Right lobe of liver (tissue), 6 donors: ENCODE measurements at places on chromosomes 13 and 19.

DNA sequence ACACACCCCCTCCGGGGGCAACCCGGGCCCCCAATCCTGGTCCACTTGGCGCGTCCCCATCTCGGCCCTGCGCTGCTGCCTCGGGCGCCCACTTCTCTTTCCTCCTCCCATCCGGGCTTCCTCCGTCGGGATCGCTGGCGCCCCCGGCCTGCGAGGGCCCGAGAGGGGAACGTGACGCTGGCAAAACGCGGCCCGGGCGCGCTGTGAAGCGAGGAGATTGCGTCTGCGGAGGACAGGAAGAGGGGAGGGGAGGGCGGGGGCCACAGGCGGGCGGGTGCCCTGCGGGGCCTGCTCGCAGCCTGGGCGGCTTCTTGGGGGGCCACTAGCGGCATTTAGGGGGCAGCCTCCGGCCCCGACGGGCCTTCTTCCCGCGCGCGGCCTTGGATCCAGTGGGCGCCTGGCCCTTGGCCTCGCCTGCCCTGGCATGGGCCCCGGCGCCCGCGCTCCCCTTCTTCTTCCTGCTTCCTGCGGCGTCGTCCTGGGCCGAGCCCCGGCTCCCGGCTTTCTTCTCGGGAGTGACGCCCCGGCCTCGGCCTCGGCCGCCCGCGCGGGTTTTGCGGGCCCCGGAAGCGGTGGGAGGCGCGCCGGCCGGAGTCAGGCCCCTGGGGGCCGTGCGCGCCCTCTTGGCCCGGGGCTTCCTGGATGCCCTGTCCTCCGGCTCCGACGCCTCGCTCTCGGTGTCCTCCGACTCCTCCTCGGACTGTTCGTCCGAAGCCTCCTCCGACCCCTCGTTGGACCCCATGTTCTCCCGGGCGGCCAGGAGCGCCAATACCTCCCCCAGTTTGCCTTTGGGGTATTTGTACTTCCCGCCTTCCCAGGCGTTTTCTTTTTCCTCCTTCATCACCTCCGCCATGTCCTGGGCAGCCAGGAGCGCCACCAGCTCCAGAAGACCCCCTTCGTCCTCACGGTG lies 2.2 kb downstream of the PNMA8B start:
- peak overlapping the region; percentile 26 for H3K4me3 ChIP-seq
- peak overlapping the region; percentile 13 for H3K27ac ChIP-seq
- H3K27me3 ChIP-seq = peaks cover 11% of the 10 kb centered on the region
- DNase-seq = peak; percentile 50
- H3K36me3 ChIP-seq = no peaks in the 10 kb centered on the region

DNA sequence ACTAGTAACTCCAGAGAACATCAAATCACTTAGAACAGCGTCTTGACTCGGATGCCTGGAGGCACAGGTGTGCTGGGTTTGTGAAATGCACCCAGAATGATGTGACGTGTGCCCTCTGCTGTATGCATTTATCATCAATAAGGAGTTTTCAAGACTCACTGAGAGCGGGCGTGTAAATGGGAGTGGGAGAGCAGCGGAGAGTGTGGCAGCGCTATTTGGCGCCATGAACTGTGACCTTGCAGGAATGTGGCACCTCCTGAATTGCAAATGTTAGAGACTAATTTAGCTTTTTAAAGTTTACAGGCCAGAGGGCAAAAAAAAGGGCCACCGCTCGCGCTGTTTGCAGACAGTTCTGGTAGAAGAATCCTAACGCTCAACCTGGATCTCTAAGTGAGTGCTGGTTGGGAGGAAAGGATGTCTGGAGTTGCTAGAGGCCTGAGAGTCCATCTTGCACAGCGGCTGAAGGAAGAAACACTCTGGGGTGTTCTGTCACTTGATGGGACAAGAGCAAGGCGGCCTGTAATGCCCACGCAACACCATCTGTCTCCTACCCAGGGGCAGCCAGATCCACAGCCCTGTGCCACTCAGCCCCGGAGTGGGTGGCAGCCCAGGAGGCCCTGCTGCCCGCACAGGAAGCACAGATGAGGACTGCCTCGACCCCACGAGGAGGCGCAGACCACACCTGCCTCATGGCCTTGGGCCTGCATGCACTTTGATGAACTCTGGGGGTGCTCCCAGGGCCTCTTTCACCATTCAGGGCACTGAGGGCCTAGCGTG lies 19.7 kb downstream of the RANBP3 start:
- H3K27ac ChIP-seq = no peak overlapping the region
- no peaks in the 10 kb centered on the region for H3K27me3 ChIP-seq
- no peak for DNase-seq

DNA sequence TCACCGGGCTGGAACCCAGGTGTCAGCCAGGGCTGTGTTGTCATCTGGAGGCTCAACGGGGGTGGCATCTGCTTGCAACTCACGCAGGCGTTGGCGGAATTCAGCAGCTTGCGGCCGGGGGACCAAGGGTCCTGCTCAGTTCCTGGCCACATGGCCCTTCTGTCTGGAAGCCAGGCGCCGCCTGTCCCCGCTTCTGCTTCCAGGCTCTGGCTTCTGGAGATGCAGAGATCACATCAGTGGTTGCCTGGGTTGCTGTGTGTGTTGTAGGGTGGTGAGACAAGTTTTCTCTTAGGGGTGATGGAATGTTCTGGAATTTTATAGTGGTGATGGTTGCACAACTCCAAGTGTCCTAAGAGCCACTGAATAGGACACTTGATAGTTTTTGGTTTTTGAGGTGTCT lies 5.0 kb downstream of the ADAT3 start:
- no peaks in the 10 kb centered on the region for H3K27me3 ChIP-seq
- no peak for DNase-seq
- no peak overlapping the region for H3K27ac ChIP-seq
- H3K36me3 ChIP-seq = no peaks in the 10 kb centered on the region
- H3K4me1 ChIP-seq = peaks cover 5% of the 10 kb centered on the region

DNA sequence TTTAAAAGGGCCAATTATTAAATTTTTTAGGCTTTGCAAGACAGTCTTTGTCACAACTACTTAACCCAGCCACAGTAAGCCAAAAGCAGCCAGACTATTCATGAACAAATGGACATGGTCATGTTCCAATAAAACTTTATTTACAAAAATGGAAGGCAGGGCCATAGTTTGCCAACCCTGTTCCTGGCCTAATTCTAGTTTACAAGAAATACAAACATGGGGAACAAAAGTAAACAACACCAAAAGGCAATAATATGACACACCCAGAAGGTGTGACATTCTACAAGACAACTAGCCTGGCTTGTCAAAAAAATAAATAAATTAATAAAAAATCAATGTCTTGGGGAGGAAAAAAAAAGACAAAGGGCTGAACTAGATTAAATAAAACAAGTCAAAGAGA lies 24.8 kb upstream of the CCNP start:
- DNase-seq = no peak
- no peak overlapping the region for H3K27ac ChIP-seq
- H3K36me3 ChIP-seq = peaks cover 17% of the 10 kb centered on the region
- H3K4me1 ChIP-seq = no peaks in the 10 kb centered on the region
- no peaks in the 10 kb centered on the region for H3K27me3 ChIP-seq

DNA sequence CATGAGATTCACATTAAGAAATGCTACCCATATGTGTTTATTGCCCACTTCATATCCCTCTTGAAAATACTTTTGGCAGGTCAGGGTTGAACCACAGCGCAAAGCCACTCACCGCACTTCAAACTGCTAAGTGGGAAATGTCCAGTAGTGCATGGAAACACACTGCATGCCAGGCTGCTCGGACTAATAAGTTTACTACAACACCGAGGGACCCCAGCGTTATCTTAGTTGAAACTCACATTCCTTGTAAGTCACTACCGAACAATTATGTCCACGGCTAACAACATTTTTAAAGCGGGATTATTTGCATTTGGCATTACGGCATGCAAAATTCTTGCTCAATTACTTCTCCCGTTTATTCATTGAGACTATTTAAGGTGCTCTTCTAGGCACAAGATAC lies 4.0 kb downstream of the BRD4 start:
- peak overlapping the region; percentile 94 for H3K27ac ChIP-seq
- H3K4me3 ChIP-seq = no peak overlapping the region
- H3K36me3 ChIP-seq = no peaks in the 10 kb centered on the region
- no peak for DNase-seq

GRCh38 chr13:44447783-44448321 lies 74.2 kb downstream of the SERP2 start:
- no peaks in the 10 kb centered on the region for H3K27me3 ChIP-seq
- H3K4me1 ChIP-seq = peaks cover 31% of the 10 kb centered on the region
- no peak overlapping the region for H3K27ac ChIP-seq
- H3K36me3 ChIP-seq = no peaks in the 10 kb centered on the region
- H3K4me3 ChIP-seq = no peak overlapping the region
- DNase-seq = no peak

DNA sequence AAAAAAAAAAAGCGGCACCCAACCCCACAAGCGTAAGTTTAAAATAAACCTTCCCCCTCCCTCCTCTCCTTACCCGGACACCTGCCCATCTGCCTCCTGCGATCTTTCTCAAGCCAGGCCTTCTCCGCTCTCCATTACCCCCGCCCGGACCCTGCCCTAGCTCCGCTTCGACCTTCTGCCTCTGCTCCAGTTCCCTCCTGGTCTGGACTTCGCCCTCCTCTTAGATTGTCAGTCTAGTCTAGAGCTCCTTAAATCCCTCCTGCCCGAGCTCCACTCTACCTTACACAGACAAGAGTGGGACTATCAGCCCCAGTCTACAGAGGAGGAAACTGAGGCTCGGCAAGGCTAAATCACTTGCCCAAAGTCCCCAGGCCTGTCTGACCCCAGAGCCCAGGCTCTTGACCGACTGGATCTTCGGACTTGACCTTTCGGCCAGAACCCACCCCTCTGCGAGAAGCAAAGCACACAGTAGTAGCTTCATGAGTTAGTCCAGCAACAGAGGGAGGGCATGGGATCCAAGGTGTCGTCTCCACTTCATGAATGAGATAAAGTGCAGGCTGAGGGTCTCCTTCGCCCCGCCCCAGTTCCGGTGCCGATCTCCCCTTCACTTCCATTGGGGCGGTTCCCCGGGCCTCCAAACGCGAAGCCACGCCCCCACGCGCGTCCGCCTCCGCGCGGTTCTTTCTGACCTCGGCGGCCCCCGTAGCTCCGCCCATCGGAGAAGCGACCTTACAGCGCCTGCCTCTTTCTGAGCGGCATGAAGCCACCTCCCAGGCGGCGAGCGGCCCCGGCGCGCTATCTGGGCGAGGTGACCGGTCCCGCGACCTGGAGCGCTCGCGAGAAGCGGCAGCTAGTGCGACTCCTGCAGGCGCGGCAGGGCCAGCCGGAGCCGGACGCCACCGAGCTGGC lies at the start of gene SNAPC2:
Gene SNAPC2, plus strand, starts transcription at position 729 of the 909 bp plus-strand sequence. Its CDS starts 29 bp downstream, at position 758.
- H3K4me3 ChIP-seq = peak within 1 kb of the TSS; percentile 83
- no peaks in the 10 kb centered on the region for H3K27me3 ChIP-seq
- peaks cover 23% of the 10 kb centered on the region for H3K4me1 ChIP-seq
- H3K36me3 ChIP-seq = no peaks in the 10 kb centered on the region
- peak within 1 kb of the TSS; percentile 66 for H3K27ac ChIP-seq

DNA sequence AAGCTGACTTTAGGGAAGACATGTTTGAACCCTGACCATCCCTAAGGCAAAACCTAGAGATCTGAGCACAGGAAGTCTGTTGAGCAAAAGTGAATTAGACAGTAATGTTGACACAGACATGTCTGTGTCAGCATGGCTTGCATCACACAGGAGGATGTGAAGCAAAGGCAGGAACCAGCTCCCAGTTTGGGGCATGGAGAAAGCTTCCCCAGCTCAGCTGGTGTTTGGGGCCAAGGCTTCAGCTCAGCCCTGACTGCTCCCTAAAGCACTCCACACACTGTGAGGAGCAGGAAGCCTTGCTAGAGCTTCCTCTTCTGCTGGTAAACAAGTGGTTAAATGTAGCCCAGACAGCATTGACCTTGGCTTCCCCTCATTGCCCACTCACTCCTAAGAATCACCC lies 153.8 kb upstream of the UBL3 start:
- no peaks in the 10 kb centered on the region for H3K36me3 ChIP-seq
- H3K27ac ChIP-seq = no peak overlapping the region
- no peak overlapping the region for H3K4me3 ChIP-seq
- DNase-seq = no peak
- H3K4me1 ChIP-seq = no peaks in the 10 kb centered on the region

- H3K4me3 ChIP-seq = no peak overlapping the region
- H3K4me1 ChIP-seq = no peaks in the 10 kb centered on the region
- DNase-seq = no peak
- no peak overlapping the region for H3K27ac ChIP-seq
- no peaks in the 10 kb centered on the region for H3K27me3 ChIP-seq
- no peaks in the 10 kb centered on the region for H3K36me3 ChIP-seq
These were observed 86.7 kb downstream of the GNG7 start for GRCh38 chr19:2615782-2616181.

DNA sequence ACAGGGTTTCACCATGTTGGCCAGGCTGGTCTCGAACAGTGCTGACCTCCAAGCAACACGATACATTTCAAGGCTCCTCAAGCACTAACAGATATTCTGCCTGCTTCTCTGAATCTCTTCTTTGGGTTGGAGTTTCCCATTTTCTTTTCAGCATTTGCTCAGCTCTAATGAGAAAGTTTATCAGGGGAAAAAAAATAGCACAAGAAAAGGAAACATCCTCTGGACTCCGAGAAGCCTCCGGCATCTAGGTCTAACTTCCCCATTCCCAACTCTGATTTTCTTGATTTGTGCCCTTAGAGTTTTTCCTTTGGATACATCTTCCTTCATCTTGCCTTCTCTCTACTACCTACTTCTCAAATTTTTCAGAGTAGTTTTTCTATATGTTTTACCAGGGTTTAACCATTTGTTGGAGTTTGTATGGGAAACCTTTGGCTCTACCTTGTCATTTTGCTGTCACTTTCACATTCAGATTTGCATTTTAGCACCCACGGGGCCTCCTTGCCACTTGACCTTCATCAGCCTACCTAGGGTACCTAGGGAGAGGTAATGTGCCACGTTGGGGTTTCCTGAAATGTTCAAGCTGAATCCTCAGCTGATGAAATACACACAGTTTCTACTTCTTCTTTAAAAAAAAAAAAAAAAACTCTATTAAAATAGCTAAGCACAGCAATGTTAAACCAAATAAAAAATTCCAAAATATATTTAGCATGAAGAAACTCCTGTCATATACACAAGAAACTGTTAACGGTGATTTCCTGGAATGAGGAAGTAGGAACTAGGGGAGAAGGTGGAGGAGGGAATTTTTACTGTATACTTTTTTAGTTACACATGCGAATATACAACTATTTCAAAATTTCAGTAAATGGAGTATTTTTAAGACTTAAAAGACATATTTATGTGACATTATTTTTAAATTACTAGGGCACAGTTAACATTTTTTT lies 5.1 kb upstream of the USP12 start:
- no peaks in the 10 kb centered on the region for H3K27me3 ChIP-seq
- no peak overlapping the region for H3K27ac ChIP-seq
- H3K4me3 ChIP-seq = no peak overlapping the region
- H3K4me1 ChIP-seq = no peaks in the 10 kb centered on the region
- no peaks in the 10 kb centered on the region for H3K36me3 ChIP-seq

DNA sequence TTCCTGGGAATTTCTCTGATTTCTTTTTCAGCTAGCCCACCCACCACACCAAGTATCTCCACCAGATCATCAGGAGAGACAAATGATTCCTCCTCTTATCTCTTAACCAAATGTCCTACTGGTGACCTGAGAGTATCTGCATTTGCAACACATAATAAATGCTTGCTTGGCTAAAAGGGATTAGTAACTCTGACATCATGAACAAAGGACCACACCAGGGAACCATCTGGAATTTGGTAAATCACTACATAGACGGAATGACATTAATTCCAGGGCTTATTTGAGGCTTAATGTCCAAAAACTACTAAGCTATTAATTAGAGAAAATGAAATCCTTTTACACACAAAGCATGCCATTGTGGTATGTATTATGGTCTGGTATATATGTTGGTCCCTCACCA lies 139.0 kb downstream of the RAP2A start:
- no peaks in the 10 kb centered on the region for H3K4me1 ChIP-seq
- H3K36me3 ChIP-seq = no peaks in the 10 kb centered on the region
- H3K27ac ChIP-seq = no peak overlapping the region
- DNase-seq = no peak
